ENCODE measurements at places on chromosomes 7 and 10.

- DNase-seq = no peak
Observed at GRCh38 chr7:136594739-136595144, 273.7 kb upstream of the CHRM2 start.

DNA sequence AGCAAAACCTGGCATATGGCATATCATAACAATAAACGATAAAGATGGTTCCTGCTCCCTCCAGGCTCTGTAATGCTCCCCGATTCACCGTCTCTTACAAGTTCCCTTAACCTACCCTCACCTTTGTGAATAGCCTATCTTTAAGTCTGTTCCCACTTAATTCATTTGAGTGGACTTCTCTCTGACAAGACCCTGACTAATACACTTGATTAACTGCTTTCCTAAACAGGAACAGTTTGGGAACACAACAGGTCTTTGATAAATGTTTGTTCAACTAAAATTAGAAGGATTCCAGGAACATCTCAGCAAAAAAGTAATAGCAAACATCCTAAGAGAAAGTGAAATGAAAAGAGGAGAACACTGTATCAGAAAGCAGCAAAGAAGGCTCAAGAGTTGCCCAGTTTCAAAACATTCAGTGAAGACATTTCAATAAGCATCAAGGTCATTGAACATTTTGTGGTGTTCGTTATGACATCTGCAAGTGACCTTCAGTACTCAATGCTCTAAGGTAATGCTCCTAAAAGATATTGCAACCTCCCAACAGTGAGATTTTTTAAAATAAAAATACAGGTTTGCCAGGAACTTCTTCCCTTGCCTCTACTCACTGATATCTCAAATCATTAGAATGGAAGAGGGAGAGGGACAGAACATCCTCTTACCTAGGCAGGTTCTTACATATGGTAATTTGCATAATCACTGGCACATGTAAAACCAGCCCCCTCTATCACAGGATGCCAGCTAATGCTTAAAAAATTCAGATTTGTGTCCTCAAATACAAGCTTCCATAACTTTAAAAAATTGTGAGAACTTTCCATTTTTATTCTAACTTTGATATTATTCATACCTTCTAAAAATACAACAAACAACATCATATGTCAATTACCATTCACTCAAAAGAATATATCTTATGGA lies 11.4 kb upstream of the ARHGAP12 start:
- no peak for DNase-seq

DNA sequence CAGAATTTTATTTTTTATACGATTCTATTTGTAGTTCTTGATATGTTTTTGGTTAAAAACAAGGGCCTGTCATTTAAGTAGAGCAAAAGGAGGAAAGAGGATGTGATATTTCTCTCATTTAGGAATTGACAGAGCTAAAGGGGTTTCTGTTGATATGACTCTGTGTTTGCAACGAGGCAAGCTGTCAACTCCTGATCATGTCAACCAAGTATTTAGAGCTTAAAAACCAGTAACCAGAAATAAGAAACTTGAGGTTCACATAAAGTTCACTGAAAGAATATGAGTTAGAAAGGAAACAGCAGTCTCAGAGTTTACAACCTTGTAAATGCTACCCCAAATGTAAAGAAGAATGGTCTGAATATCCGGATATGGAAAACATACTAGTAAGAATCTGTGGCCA lies 434.2 kb downstream of the PARD3 start:
- no peak for DNase-seq

- DNase-seq = no peak
Observed at GRCh38 chr10:132834891-132835847, 49.2 kb upstream of the NKX6-2 start.

DNA sequence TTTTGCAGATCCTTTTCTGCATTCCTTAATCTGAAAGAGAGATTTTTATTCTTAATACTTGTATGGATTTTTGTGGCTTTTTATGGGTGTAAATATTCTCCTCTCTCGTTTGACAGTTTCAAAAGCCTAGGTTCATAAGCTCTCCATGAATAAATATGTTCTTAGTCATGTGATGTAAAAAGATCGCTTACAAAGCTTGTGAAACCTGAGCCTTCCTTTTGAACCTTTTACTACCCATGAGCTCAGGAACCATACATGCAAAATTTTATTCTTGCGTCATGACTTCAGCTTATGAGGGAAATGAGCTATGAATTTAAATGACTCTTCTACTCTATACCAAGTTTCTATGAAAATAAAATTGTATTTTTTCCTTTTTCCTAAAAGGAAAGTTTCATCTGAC lies 98.7 kb downstream of the POLL start:
- DNase-seq = no peak

DNA sequence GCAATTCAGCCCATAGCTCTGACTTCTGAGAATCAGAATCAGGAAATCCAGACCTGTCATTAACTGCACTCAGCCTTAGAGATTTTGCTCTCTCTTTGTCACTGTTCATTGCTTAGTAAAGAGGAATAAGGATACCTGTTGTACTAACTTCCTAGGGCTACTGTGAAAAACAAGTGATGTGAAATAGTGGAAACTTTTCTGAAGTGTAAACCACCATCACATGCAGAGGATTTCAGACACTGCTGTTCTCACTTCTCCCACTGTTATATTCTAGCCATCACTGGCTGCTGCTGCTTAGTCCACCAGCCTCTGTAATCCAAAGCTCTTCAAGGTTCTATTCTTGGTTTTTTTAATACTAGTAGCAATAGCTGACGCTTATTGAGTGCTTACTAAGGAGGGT lies 129.6 kb upstream of the CCDC6 start:
- DNase-seq = no peak

DNA sequence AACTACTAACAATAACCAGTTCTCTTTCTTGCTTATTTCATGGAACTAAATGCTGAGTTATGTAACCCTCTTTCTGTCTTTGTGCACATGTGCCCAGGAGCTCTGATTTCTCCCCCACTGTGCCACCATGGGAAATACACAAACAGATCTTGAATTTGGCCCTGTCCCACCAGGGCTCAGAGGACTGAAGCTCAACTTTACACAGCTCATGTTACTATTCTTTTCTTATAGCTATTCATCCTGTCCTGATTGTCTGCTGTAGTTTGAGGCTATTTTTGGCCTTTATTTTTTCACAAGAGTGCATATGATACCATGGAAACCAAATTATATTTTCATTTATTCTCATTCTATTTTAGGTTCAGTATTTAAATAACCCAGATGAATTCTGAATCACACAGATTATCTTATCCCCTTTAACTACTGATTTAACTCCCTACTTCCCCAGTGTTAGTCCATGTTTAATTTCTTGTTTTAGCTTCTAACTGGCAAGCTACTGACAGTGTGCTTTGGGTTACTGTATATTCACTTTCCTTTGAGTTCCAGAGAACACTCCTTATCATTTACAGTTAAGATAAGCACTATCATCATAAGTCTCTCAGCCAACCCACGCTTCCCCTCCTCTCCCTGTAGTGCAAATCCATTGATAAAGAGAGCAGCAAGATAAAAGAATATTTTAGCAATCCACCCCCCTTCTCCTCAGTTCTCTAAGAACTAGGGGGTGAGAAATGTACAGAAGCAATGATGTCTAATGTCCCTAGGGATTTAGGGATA lies 71.8 kb upstream of the GSDME start:
- DNase-seq = no peak

DNA sequence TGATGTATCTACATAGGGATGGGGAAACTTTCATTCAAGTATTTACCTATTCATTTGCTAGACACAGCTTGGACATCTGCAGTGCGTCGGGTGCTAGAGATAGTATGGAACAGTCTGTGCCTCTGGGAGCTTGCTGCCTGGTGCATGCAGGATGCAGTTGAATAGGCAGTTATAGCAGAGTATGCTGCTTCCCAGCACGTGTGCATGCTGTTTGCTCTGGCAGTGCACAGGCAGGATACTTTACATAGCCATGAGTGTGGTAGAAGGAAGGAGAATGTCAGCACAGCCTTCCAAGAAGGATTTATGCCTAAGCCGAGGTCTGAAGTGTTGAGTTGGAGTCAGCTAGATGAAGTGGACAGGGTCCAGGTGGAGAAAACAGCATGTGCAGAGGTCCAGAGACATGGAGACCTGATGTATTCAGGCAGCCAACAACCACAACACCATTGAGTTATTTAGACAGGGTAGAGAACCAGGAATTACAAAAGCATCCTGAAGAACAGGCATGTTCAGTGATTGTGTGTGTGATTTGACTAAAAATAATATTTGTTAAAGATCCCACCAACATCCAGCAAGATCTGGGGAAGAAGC lies 8.1 kb downstream of the MAP3K8 start:
- no peak for DNase-seq

DNA sequence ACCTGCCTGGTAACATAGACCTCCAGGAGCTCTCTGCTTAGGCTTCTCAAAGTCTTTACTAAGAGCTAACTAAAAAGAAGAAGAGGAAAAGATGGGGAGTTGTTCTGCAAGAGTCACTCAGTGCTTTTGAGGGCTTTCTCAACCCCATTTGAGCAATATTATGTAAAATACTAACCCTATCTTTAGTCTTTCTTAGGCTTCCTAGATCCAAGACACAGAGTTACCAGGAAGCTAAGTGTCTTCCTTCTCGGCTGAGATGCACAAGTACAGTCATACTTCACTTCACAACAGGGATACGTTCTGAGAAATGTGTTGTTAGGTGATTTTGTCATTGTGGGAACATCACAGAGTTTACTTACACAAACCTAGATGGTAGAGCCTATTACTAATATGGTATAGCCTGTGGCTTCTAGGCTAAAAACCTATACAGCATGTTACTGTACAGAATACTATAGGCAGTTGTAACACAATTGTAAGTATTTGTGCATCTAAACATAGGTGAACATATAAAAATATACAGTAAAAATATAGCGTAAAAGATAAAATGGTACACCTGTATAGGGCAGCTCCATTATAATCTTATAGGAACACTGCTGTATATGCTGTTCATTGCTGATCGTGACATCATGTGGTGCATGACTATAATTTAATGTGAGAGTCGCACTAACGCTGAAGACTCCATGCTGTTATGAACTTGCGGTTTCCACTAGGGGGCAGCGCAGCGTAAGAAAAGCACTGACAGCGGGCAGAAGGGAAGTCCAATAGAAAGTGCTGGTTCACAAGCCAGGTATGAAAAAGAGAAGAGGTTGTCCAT lies 16.3 kb downstream of the ANKRD22 start:
- no peak for DNase-seq

GRCh38 chr10:126373147-126373546 lies 15.1 kb downstream of the ADAM12 start:
- no peak for DNase-seq

DNA sequence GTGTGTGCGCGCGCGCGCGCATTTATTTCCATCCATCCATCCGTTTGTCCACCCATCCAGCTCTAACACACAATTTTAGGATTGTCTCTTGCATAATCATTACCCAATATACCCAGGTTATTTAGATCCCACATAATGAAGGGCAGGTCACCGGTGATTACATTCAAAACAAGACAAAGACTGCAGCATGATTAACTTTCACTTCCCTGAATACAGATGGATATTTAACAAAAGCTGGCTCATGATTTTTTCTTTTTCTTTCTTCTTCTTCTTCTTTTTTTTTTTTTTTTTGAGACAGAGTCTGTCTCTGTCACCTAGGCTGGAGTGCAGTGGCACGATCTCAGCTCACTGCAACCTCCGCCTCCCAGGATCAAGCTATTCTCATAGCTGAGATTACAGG lies 86.2 kb downstream of the SH3PXD2A start:
- DNase-seq = no peak

GRCh38 chr10:67770537-67770936 lies 67.5 kb downstream of the DNAJC12 start:
- DNase-seq = no peak

- DNase-seq = no peak
Observed at GRCh38 chr10:5917305-5917704, 27.3 kb downstream of the FBH1 start.

GRCh38 chr7:97117035-97117371 lies 495 bp upstream of the SDHAF3 start:
- no peak for DNase-seq

- no peak for DNase-seq
Observed at GRCh38 chr10:75066271-75066670, 45.2 kb upstream of the SAMD8 start.

DNA sequence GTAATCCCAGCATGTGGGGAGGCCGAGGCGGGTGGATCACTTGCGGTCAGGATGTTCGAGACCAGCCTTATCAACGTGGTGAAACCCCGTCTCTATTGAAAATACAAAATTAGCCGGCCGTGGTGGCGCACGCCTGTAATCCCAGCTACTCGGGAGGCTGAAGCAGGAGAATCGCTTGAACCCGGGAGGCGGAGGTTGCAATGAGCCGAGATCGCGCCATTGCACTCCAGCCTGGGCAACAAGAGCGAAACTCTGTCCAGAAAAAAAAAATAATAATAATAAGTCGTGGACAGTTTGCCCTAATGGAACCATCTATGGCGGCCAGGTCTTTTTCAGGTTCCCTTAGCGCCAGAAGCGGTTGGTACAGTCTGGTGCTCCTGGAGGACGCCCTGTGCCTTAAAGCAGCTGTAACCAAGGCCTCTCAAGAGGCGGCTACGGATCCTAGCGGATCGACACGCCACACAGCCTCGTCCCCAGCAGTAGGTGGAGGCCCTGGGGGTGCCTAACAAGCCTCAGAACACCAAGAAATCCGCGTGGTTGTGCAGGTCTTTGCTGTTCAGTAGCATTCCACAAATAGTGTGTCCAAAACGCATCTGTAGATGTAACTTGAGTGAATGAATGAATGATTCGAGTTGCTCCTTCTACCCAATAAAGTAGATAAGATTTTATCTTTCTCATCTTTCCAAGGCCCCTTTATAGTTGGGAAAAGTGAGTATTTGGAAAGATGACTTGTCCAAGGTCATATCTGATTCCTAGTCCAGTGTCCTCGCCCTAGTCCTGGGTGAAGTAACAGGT lies 982 bp downstream of the PGAM1 start:
- no peak for DNase-seq

DNA sequence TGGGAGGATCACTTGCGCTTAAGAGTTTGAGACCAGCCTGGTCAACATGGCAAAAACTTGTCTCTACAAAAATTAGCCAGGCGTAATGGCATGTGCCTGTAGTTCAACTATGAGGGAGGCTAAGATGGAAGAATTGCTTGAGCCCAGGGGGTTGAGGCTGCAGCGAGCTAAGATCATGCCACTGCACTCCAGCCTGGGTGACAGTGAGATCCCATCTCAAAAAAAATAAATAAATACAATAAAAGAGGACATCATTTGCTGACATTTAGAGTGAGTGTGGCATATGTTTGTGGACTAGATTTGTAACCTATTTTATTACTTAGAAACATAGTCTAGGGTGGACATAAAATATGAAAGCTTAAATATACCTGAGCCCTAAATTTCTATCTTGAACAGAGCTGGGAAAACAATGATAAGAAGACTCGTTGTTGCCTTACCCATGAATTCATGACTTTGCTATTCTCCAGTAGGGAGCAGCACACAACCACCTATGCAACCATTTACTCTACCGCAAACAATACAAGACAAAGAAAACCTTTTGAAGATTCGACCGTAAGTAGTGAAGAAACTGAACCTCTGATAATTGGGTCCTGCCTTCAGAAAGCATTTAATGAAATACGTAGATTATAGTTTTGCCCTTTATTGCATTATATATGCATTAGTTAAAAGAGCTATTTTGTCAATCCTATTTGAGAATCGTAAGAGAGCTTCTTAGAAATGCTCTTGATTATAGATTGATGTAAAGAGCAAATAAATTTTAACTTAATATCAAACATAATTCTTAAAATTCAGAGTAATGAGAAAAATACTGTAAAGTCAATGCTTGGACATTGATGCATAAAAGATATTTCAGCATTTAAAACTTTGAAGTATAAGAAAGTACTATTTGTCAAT lies 83.5 kb downstream of the GNAT3 start:
- DNase-seq = no peak
